Karpas-422 (cell line): ENCODE measurements at places on chromosomes 13 and 19.
A peak's percentile ranks its signal among the peaks of the same experiment; 100 is the strongest.

DNA sequence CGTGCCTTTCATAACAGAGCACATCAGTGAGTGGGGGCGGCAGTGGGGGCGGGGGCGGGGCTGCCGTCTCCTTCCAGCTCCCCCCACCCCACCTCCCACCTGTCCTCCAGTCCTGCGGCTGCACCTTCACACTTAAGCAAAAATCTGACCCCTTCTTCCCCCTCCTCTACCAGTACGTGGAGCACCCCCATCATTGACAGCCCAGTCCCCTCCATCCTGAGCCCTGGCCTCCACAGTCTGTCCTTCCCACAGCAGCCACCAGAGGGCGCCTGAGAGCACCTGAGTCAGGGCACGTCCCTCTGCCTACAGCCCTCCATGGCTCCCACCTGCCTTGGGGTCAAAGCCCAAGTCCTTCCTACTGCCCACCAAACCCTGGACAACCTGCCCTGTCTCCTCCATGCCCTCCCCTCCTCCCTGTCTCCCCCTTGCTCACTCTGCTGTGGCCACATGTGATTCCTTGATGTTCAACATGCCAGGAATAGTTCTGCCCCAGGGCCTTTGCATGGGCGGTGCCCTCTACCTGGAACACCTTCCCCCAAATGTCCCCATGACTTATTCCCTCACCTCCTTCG, 4.0 kb downstream of the EBI3 start:
- peak; percentile 86 for DNase-seq

DNA sequence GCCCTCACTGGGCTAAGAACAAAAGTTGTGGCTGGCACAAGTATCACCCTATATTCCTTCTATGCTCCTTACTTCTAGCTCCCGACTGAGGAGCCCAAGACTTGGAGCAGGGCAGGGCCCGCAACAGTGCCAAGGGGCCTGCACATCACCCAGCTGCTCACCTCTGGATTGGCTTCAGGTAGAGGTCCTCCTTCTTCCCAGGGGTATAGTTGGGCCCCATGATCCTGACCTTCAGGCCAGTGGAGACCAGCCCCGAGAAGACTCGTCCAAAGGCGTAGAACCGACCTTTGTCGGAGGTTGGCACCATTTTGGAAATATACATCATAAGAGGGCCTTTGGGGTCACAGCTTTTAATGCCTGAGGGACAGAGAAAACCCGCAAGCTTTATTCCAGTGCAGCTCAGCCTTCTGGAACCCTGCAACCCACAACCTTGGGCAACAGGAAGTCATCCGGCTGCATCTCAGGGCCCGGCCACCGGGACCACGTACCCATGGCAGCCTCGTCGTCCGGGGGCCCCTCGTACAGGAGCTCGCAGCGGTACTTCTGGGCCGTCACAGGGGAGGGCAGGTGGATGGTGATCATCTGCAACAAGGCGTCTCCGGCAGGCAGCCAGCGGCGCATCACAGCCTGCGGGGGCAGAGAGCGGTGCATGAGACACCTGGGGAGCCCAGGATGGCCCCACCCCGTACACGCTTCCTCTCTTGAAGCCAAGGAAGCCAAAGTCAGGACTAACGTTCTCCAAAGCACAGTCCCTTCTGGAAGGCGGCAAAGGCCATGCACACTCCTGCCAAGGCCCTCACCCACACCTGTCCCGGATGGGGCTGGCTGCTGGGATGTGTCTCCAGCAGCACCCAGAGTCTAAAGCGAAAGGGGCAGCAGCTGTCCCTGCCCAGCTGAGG, 4.7 kb downstream of the EEF2 start:
- no peak for DNase-seq

- peak; percentile 63 for DNase-seq
Measured at GRCh38 chr19:17244618-17245534, 843 bp downstream of the NR2F6 start.

GRCh38 chr13:60018536-60018935, 145.2 kb downstream of the DIAPH3 start:
- no peak for DNase-seq
